ENCODE measurements at places on chromosomes 3 and 15.

GRCh38 chr3:11736136-11736833 lies 92.6 kb upstream of the VGLL4 start:
- no peak for DNase-seq

- no peak for DNase-seq
Observed at GRCh38 chr15:62983956-62984355, 58.6 kb upstream of the TPM1 start.

GRCh38 chr3:26247712-26248111 lies 374.9 kb upstream of the LRRC3B start:
- no peak for DNase-seq

DNA sequence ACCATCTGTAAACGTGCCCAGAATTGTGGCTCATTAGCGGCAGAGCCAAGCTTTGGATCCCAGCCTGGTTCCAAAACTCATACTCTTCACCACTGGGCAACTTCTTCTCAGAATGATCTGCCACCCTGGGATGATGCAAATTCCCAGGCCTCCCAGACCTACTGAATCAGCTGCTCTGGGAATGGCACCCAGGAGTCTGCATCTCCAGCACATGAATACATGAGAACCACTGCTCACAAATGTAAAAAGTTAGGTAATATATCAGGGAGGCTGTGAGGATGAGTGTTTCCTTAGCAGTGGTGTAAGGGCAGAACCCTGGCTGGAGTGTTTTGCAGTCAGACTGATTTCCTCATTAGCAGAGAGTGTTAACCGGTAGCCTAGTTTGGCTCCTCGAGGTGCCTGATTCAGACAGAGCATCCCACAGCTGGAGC lies 94.2 kb downstream of the LIPC start:
- no peak for DNase-seq

- DNase-seq: no peak
Observed at GRCh38 chr3:79233431-79234060, 534.3 kb downstream of the ROBO1 start.

- no peak for DNase-seq
Observed at GRCh38 chr3:182410051-182410450, 383.3 kb upstream of the ATP11B start.

DNA sequence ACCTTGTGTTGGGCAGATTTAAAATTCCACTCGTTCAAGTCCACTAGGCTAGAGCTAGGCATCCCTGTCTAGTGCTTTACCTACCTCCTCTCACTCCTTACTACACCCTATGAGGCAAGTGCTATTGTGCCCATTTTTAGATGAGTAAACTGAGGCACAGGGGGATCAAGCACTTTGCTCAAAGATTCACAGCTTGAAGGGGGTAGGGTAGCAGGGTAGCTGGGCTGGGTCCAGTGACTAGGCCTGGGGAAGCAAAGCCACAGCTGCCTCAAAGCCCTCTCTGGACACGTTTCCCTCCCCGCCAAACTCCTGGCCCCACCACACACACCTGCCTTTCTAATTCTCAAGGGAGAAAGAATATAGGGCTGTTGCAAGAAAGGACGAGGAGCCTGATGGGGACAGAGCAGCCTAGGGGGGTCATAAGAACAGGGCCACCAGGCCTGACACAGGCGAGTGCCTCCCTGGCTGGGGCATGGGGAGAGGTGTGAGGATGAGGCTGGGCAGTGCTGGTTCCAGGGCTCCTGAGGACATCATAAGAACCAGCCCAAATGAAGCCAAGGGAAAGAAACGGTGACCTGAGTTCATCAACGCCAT lies 34.8 kb upstream of the SFMBT1 start:
- no peak for DNase-seq
